ENCODE measurements at places on chromosomes 16 and 17.

GRCh38 chr17:19264681-19265080 is 27.5 kb downstream of the EPN2 start:
- DNase-seq, result no peak

- peak; percentile 45 for DNase-seq
Observed at GRCh38 chr17:30203471-30203981, 32.0 kb downstream of the SLC6A4 start.

DNA sequence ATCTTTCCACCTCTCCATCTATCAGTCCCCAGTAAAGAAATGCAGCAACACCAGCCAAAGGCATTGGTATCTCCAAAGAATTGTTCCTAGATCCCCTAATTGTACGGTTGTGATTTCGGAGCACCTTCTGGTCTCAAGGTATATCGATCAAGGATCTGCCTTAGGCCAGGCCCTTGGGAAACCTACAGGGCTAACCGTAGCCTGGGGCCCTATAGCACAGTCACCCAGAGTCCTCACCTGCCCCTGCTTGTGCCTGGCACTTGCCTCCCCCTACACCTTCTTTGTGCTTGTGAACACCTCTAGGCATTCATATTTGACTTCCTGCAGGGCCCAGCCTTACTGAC is 16.8 kb upstream of the AURKB start:
- no peak for DNase-seq

GRCh38 chr16:21598701-21599121 is 666 bp upstream of the METTL9 start:
- no peak for DNase-seq

DNA sequence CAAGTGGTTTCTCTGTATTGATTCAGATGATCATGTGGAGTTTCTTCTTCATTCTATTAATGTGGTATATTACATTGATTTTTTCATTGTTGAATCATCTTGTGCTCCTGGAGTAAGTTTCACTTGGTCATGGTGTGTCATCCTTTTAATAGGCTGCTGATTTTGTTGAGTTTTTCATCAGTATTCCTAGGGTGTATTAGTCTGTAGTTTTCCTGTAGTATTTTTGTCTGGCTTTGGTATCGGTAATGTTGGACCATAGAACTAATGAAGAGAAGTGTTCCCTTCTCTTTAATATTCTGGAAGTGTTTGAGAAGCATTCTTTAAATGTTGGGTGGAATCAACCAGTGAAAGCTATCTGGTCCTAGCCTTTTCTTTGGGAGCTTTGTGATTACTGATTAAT is 99.0 kb downstream of the OMG start:
- no peak for DNase-seq

- DNase-seq, result no peak
Observed at GRCh38 chr17:57485916-57486881, 229.9 kb downstream of the MSI2 start.

DNA sequence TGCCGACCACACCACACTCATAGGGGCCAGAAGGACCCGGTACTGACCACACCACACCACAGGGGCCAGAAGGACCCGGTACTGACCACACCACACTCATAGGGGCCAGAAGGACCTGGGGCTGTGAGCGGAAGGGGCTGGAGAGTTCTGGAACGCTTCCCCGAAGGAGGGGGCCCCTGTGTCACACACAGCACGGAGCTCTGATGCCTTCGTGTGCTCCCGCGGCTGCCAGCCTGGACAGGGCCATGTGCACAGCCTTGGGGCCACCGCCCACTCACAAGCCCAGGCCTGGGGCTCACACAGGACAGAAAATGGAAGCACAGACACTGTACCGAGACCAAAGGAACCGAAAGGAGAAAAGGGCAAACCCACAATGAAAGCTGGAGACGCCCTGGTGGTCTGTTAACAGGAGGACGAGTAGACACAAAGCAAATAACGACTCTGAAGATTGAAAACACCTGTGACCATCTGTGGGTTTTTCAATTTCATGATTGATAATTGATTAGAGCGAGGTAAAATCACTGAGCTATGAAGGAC is 106.5 kb upstream of the METRNL start:
- no peak for DNase-seq

DNA sequence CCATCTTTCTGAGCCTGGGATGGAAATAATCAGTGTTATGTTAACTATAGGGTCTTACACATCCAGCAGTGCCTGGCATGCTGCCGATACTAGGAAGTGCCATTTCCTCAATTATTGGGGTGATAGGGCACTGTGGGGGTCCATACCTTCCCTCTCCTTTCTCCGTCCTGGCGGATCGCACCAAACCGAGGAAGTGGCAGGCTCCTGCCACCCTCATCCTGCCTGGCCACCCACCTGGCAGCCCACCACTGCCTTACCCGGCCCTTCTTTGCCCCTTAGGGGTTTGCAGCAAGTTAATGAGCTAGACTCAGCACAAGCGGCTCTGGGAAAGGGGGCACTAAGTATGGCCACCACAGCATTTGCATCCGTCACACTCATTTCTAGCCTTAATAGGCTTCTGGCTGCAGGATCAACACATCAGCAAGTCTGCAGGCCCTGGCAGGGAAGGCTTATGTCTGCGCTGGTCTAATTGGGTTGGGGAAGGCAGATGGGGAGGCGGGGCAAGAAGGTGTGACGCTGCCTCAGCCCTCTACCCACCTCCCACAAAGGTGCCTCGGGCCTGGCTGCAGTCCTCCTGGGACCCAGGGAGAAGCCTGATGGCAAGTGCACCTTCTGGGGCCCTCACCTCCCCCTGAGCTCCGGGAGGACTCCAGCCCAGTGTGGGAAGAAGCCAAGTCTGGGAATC is 28.6 kb downstream of the DCAKD start:
- DNase-seq, result peak; percentile 82

GRCh38 chr16:86432691-86433090 is 77.6 kb upstream of the FOXF1 start:
- no peak for DNase-seq

DNA sequence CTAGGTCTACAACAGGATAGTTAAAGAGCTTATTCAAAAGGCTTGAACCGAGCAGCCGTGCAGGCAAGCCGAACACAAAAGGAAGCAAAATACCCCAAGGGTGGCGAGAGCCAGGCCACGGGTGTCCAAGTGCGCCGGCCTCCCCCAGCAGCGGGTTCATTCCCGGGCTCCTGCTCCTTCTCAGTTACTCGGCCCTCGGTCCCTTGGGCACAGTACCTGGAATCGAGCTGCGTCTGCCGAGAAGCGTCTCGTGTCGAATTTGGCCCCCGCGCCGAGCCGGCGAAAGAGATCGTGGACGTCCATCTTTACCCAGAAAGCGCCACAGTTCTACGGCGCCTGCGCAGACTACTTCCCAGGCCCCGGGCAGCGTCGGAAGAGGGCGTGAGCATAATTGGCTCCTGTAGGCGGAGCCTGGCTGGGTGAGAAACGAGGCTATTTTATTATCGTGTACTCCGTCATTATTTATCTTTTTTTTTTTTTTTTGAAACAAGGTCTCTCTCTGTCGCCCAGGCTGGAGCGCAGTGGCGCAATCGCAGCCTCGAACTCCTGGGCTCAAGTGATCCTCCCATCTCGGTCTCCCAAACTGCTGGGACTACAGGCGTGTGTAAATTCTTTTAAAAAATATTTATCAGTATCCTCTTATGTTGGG is at the start of gene DDX52:
DDX52 (minus strand) TSS at position 329 of the 649 bp plus-strand sequence; CDS start at position 303, 26 bp downstream.
- DNase-seq, result peak; percentile 87

- DNase-seq, result no peak
Observed at GRCh38 chr17:11292491-11292890, 51.5 kb downstream of the SHISA6 start.

GRCh38 chr16:13335879-13336278 is 434.5 kb downstream of the SHISA9 start:
- no peak for DNase-seq

- DNase-seq, result no peak
Observed at GRCh38 chr16:85072947-85073346, 39.3 kb downstream of the CIBAR2 start.

DNA sequence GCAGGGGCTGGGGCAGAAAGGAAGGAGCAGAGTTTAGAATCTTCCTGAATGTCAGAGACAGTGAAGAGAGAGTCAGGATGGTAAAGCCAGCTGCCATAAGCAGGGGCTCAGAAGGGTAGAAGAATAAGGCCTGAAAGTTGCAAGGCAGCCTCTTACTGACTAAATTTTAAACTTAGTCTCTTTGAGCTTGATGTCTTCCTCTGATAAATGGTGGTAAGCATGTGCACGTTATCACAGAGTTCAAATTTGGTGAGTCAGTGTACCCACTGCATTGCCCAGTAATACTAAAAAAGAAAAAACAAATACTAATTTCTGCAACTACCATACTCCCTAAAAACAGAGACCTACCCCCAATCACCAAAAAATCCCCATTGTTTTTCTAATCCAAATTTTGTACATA is 45.2 kb downstream of the SIAH1 start:
- no peak for DNase-seq

- no peak for DNase-seq
Observed at GRCh38 chr16:22347100-22347820, 27.2 kb downstream of the CDR2 start.

DNA sequence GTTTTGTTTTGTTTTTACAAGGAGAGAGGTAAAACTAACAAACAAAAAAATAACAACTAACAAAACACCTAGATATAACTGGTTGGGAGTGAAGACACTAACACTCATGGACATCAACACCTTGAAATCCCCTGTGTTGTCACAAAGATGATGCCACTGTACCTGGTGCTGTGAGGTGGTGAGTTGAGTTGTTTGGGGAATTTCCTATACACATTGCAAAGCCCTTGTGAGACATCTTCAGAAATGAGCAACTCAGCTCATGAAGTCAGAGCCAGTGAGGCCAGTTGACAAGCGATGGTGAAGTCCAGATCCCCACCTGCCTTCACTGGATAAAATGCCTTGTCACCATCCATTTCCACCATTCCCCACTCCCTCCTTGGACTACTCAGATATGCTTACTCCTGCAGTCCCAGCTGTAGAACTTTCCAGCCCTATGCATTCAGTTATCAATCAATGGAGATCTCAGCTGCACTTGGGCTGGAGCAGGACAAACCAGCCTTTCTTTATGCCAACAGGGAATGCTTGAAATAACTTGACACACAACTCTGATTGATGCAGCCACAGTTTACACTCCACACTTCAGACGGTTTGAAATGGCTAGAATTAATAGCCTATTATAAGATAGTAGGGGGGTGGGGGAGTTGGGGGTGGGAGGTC is 22.2 kb downstream of the ANKFN1 start:
- DNase-seq, result no peak

- DNase-seq, result no peak
Observed at GRCh38 chr17:68509141-68510057, 2.8 kb upstream of the PRKAR1A start.

DNA sequence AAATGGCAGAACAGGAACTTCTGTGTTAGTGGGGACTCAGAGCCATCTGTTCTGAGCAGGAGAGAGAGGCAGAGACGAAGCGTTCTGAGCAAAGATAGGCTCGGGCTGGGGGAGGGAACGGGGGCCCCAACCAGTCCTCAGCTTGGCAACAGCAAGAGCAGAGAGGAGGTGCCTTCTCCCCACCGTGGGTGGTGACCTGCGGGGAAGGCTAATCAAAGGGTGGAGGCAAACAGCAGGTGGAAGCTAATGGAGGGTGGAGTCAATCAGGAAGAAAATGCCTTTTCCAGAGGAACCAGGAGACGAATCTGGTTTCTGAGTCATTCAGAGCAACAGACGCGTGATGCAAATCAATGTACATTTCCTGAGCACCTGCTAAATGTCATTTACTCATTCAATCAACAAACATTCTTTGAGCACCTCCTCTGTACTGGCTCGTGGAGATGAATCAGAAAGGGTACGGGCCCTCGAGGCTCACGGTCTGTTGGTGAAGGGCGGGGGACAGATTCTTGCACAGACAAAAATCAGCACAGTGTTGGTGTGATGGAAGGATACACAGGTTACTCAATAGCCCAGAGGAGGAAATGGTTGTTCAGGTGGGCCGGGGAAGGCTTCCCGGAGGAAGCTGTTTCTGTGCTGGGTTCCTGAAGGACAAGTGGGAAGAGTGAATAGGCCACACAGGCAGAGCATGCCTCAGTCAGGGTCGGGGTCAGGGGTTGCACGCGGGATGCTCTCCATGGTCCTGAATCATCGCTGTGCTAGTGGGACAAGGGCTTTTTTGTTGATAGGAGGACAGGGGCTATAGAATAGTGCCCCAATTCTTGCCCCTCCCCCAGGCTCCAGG is 5.7 kb upstream of the SPNS2 start:
- no peak for DNase-seq

GRCh38 chr17:82449131-82449882 is 1.2 kb downstream of the CYBC1 start:
- peak; percentile 54 for DNase-seq

- peak; percentile 77 for DNase-seq
Observed at GRCh38 chr16:9138731-9139501, 47.5 kb downstream of the HAPSTR1 start.

- DNase-seq, result peak; percentile 89
Observed at GRCh38 chr17:53032861-53033271, 789.9 kb upstream of the KIF2B start.

DNA sequence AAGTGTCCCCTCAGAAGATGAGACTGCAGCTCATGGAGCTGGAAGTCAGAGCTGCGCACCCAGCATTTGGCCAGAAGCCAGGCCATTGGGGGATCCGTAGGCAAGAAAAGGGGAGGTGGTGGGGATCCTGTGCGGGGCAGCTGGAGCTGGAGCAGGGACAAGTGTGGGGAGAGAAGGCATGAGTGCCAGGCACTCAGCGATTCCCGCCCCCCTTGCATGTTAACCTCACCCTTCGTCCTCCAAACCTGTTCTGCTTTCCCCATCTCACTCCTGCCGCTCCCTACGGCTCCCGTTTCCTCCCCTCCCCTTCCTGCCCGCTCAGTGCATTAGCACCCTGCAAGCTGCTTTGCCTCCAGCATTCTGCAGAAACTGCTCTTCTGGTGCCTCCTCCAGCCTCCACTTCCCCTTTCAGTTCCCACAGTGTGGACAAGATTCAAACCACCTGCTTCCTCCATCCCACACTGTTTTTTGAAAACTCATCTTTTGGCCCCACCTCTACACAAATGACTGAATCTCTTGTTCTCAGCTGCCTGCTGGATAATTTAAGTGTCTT is 5.6 kb downstream of the ALOX15 start:
- DNase-seq, result no peak

DNA sequence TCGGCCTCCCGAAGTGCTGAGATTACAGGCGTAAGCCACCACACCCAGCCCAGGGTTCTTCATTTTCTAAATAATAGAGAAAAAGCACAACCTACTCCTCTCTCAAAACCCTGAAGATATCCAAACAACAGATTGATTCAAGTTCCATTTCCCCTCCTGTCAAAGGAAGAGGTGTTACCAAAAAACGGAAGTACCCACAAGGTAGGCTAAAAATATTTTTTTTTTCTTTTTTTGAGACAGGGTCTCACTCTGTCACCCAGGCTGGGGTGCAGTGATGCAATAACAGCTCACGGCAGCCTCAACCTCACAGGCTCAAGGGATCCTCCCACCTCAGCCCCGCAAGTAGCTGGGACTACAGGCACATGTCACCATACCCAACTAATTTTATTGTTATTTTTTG is 18.9 kb downstream of the UTP6 start:
- no peak for DNase-seq

DNA sequence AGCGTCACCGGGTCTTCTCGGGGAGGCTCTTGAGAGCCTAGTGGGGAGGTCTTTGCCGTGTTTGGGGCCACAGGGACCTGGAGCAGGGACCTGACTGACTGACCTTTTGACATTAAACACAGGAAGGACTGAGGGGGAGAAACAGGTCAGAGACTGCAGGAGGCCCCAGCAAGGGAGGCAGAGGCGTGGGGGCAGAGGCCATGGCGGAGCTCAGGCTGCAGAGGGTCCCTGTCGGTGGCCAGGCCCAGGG is 41.6 kb upstream of the GSE1 start:
- no peak for DNase-seq

All from SK-N-DZ (cell line).